Stimulated activated CD8-positive, alpha-beta memory T cell treated with anti-CD3 and anti-CD28 coated beads, Interleukin-4, amount 100 ng/mL, for 1 hour (primary cell): ENCODE measurements at places on chromosomes 2 and 18.

GRCh38 chr2:46013726-46014125 is 283.5 kb upstream of the EPAS1 start:
- DNase-seq, result no peak

DNA sequence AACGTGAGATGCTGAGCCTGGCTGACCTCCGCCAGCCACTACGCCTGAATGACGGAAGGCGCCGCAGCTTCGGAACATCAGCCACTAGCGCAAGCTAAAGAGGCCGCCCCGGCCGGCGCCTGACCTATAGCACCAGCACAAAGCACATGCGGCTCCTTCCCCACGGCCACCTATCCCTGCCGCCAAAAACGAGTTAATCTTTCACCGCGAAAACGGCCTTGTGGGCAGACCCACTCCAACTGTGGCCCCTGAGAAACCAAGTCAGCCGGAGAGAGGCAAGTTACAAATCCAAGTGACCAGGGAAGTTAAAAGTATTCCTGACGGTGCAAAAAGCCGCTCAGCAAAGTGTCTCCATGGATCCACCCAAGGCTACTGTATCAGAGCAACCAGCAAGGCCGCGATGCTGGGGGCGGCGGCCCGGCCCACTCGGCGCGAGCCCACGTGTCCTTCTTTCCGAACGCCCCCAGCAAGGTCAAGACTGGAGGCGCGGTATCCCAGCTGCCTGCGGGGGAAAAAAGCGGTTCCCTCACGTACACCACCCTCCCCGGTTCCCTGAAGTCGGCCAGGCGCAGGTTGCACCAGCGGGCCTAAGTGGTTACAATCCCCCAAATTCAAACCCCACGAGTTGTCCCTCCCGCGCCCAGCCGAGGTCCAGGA is 575 bp downstream of the HSPD1 start:
- DNase-seq, result peak; percentile 5

DNA sequence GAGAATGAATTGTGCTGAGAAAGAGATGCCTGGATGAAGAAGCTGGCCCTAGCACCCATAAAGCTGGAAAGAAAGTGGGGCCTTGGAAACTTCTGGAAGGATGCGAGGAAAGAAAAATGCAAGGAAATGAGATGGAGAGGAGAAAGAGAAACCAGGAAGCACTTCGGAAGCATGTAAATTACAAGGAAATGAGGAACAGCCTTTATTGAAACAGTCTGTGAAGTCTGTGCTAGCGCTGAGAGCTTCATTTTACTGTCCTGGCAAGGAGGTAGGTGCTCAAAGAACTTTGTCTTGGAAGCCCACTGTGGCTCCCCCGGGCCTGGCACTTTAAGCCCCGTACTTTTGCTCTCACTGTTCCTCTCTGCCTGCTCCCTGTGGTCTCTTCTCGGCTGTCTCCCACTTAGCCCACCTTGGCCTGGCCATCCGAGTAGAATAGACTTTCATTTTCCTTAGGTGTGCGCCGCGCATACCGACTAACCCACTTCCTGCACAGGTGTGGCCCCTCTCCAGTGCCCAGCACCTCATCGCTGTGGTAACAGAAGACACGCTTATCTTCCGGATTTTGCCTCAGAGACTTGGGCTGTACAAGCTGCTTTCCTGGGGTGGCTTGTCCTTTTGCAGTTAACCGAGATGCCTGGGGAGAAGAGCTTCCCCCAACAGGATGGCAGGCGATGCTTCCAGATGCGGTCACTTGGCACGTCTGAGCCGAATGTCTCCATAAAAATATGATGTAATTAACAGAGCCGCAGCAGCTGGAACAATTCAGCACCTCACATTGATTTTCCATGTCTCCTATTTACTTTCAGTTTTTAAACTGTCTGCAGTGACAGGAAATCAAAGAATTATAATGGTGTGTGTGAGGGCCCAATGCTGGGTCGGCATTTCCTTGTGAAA is 199.6 kb downstream of the HRH4 start:
- DNase-seq, result no peak

- no peak for DNase-seq
Measured at GRCh38 chr18:8860845-8861642, 155.7 kb downstream of the MTCL1 start.

DNA sequence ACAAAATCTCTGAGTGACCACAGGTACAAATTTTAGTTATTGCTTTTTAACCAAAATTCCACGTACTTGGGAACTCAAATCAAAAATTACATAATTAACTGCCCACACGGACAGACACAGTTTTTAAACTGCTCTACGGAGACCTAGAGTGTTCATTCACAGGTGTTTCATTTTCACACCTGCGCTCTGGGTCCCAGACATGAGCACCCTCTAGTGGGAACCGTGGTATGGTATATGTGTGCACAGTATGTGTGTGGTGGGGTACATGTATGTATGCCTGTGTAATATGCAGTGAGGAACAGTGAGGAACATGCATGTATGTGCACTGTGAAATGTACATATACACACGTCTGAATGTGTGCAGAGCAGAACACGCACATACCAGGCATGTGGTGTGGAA is 65.0 kb downstream of the PPP4R1 start:
- DNase-seq, result no peak

DNA sequence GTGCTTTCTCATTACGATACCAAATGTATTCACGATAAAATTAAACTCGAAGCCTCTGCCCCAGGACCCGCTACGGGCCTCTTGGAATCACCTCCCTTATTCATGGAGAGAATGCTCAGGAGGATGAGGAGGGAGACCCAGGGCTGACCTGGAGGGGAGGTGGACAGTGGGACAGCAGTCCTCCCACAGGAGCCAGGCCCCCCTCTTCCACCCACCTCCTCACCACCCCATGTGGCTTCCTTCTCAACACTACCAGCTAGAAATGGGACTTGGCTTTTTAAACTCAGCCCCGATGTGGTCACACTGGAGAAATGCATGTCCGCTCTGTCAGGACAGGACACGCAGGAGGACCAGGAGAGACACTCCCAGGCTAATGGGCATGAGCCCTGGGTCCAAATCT is 147.9 kb upstream of the ID2 start:
- no peak for DNase-seq

DNA sequence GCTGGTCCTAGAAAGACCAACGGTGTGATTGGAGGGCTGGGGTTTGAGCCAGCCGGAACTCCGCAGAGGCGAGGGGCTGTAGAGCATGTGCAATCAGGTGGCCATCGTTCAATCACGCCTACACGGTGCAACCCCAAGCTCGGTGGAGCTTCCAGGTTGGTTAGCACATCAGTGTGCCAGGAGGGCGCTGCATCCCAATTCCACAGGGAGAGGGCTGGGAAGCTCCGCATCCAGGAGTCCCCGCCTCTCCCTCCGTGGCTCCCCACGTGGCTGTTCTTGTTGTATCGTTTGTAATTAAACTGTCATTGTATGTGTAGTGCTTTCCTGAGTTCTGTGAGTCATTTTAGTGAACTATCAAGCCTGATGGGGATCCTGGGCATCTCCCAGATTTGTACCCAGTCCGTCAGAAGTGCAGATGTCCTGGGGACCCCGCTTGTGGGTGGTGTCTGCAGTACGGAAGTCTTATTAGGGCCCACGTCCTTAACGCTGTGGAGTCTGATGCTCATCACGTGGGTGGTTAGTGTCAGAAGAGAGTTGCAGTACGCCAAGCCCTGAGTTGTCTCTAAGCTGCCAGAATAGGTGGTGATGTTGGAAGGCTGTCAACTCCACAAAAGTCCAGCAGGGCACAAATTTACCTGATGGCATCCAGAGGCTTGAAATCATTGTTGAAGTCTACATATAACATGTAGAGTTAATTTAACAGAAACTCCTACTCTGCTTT is 20.6 kb upstream of the AMMECR1L start:
- DNase-seq, result no peak

- no peak for DNase-seq
Measured at GRCh38 chr2:5064687-5065086, 627.5 kb upstream of the SOX11 start.

GRCh38 chr2:177897278-177897677 is 175.3 kb downstream of the PDE11A start:
- DNase-seq, result no peak

DNA sequence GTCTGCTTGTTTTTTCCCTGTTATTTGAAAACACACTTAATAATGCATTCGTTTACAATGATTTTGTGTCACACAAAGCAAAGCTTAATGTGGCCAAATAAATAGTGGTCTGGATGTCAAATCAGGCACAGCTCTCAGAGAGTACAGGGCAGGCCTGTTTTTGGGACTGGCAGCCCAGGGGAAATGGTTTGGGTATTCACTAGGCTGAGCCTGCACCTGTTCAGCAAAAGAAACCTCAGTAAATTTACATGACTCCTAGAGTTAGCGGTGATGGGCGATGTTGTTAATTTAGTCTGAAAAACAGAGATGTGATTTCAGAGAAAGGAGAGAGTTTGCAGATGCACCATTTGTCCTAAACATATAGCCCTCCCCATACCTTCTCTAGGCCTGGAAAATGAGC is 197.1 kb downstream of the ALK start:
- no peak for DNase-seq

GRCh38 chr2:46304635-46305034 is 7.4 kb downstream of the EPAS1 start:
- no peak for DNase-seq

DNA sequence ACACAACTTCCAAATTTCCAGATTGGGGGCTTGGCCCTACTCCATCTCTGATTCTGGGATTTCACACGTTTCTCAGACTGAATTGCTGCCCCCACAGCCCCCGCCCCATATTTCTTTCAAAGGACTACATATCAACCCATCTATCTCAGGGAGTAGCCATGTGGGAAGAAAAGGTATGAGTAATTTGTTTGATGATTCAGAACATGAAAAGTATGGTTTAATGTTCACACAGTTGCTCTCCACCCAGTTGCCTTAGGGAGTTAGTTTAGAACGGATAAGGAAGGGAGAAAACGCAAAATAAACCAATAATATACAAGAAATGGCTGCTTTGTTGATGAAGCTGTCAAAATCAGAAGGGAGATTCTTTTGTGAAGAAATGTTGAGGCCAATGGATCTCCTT is 145.1 kb downstream of the PIEZO2 start:
- DNase-seq, result no peak

DNA sequence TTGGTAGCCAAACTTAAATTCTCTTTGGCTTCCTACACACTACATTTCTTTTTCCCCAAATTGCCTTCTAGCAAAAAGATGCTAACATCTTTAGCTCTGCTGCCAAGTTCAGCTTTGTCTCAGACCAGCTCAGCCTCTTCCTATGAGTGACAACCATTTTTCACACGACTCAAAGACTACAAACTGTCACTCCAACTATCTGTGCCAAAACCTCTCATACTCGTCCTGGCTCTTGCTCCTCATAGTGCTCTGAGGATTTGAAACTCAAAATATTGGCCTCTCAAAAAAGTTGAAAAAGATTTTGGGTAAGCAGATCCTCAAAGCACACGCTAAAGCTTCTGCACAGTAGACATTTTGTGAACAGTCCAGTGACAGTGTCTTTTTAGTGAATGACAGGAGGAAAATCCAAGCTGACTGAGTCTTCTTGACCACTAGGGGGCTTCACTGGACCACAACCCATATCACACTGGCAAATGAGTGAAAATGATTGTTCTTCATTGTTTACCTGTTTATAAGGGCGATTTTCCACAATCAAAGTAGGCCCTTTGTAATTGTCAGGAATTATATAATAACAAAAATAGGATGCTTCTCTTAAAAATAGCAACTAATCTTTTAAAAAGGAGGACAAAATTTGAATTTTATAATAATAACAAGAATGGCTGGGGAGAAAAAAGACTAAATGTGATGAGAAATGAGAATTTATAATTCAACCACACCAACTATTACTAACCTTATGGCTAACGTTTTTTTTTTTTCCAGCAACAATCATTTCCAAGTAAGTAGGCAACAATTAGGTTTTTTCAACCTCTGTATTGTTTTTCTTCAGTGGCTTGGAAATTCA is 85.5 kb upstream of the PGAP1 start:
- DNase-seq, result no peak

- DNase-seq, result no peak
Measured at GRCh38 chr2:217434180-217434975, 568.4 kb downstream of the TNS1 start.

GRCh38 chr2:47214990-47215389 is 59.9 kb upstream of the STPG4 start:
- DNase-seq, result no peak

GRCh38 chr2:238290091-238290509 is 1.7 kb upstream of the PER2 start:
- no peak for DNase-seq
